ENCODE measurements at places on chromosomes 7 and 10.
A peak's percentile ranks its signal among the peaks of the same experiment; 100 is the strongest.

GRCh38 chr7:144398911-144399310 is 4.6 kb downstream of the NOBOX start:
- no peak for DNase-seq

DNA sequence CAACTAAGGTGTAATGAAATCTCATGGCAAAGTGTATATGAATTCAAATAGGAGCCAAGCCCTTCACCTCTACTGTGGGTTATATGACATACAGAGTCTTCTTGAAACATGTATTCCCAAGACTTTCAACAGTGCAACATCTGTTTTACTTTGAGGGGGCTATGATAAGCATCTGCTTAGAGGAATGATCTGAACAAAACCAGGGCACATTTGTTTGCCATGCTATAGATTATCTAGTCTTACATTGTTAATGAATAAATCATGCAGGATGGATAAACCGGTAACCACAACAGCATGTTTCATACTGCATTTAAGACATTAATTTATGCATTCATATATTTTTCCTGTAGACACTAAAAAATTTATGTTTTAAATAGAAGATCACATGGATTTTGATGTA is 1021.9 kb downstream of the LRMDA start:
- no peak for DNase-seq

DNA sequence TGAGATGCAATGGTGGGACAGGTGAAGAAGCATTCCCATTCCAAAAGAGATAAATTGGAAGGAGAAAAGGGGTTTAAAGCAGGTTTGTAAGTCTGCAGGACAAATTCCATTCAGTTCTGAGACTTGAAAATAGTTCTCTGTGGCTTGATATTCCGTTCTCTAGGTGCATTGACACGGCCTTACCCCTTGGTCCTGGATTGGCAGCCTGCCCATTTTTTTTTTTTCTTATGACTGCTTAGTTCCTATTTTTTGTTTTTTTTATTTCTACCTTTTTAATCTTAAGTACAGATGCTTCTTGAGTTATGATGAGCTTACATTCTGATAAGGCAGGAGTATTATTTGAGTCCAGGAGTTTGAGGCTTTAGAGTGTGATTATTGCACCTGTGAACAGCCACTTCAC is 70.6 kb downstream of the MLLT10 start:
- DNase-seq = no peak

DNA sequence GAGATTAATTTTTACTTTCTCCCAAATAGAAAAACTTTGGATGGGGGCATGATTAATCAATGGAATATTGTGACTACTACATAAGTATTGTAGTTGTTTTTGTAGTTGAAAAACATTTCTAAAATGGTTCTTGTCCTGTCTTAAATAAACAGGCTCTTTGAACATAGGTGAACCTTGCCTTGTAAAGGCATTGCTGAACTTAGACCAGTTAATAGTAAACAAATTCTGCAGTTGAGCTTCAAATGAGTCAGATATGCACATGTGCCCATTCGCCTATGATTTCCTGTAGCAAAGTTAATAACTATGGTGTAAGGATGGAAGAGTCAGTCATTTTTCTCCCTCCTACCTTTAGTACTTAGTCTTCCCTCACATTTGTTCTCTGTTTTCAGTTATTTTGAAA is 22.6 kb downstream of the CUTC start:
- DNase-seq = no peak

GRCh38 chr7:151109094-151110048 is 23.1 kb downstream of the AGAP3 start:
- no peak for DNase-seq

- no peak for DNase-seq
Observed at GRCh38 chr10:87559392-87559791, 54.7 kb downstream of the MINPP1 start.

GRCh38 chr10:98125940-98126631 is 8.4 kb upstream of the R3HCC1L start:
- DNase-seq = no peak

DNA sequence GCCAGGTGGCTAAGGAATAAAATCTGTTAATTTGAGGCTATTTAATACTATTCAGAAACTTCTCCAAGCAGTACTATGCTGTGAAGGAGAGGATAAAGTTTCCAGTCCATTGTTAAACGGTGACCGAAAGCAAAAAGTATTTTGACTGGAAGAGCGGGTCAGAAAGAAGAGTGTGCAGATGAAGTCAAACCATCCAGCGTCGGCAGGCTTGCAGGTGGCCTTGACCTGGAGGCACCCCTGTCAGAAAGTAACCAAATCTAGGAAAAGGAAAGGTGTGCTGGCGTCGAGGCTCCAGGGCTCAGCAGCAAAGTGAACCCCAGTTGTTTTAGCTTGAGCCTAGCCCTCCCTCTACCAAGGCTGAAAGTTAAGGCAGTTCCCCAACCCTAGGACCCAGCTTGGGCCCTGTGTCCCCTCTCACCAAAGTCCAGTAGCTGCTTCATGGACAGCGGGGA is 544 bp downstream of the PDK4 start:
- DNase-seq = no peak

- DNase-seq = peak; percentile 27
Observed at GRCh38 chr10:2938869-2939268, 128.5 kb upstream of the PFKP start.

GRCh38 chr10:43689007-43689491 is 40.4 kb upstream of the ZNF32 start:
- DNase-seq = no peak

- DNase-seq = no peak
Observed at GRCh38 chr10:81995254-81995653, 120.3 kb downstream of the NRG3 start.

DNA sequence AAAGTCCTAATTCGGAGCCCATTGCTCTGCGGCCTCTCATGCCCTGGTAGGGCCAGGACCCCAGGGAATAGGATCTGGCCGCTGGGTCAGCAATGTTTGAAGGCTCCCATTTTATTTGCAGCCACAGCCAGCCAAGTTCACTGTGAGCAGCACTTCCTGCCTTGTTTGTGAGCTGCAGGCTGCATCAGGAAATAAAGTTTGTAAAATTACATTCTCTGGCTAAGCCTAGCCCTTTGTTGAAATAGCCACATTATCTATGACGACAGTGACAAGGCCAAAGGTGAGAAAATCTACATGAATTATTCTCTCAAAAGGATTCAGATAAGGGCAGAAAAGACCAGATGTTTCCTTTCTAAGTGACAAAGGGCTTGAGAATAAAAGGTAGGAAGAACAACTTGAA is 23.7 kb upstream of the ITGB1 start:
- peak; percentile 34 for DNase-seq

DNA sequence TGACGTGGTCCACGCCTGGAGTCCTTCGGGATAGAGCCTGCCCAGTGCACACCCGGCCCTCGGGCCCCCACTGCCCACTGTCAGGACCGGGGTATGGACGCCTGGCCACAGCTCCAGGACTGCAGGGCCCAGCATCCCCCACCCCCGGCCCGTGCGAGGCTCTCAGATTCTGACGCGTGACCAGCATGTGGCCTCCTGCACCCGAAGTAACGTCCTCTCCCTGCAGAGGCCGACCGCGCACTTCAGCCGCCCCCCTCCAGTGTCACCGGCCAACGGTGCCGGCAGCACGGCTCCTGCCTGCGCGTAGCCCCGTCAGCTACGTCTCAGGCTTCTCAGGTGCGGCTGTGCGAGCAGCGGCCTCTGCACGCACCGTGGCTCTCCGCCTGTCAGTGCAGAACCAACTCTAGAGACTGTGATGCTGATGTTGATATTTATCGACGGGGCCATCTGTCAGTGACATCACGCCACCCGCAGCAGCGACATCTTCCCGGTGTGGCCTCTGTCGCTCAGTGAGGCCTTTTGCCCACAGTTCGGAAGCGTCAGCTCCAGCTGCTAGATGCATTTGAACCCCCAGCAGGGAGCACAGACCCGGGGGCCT is 40.1 kb upstream of the ADGRA1 start:
- DNase-seq = no peak

- no peak for DNase-seq
Observed at GRCh38 chr7:7495171-7495570, 40.5 kb downstream of the COL28A1 start.

DNA sequence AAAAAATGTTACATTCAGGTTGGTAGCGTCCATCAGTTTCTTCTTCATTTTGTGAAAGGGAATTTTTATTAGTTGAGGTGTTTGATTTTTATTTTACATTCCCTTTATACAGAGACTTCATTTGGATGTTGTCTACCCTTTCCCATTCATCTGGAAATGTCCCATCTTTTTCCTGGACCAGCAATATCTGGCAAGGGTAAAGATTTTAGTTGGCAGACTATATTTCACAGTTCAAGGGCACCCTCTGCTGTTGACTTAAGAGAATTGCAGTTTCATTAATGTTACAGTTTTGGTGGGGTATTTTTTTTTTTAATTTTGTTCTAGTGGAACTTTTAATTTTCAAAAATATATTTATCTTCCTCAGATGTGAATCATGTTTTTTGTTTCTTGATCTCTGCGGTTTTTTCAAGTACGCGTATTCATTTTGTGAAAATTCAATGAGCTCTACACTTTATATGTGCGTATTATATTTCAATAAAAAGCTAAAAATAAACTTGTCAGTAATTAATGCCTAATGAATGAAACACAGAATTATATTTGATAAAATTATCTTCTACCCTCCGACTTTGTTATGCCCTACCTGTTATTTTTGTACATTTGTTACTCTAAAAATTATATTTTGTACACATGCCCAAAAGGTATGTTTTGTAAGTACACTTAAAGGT is 97.9 kb upstream of the KLF14 start:
- no peak for DNase-seq

DNA sequence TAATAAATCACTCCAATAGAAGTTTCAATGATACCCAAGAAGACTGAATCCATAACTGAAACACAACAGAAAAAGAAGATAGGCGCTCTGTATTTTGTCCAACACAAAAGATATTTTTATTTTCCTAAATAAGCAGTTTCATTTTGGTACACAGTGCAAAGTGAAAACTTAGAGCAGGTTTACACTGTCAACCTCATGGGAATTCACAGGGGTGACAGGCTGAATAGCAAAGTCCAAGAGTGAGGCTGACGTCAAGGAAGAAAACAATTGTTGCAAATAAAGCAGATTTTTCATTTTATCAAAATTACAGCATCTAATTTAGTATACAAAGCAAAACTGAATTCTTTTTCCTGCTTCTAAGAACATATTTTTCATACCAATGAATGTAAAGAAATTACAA is 28.6 kb downstream of the NAMPT start:
- DNase-seq = no peak

- no peak for DNase-seq
Observed at GRCh38 chr10:86284355-86285105, 82.1 kb downstream of the GRID1 start.

GRCh38 chr7:8119262-8119661 is 142.7 kb downstream of the ICA1 start:
- no peak for DNase-seq

DNA sequence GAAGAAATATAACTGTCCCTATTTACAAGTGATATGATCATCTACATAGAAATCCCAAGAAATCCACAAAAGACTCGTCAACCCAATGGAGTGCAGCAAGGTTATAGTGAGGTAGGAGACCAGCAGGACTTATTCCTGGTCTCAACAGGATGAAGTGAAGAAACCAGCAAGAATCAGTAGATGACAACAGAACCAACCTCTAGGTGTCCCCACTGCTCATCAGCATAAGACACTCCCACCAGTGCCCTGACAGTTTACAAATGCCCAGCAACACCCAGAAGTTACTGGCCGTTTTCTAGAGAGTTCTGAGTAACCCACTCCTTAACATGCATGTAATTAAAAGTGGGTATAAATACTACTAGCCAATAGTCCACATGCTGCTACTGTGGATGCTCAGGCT is 470.5 kb upstream of the LRRTM3 start:
- DNase-seq = no peak

GRCh38 chr10:128576336-128576735 is 450.1 kb upstream of the MKI67 start:
- no peak for DNase-seq

- no peak for DNase-seq
Observed at GRCh38 chr10:132232023-132232951, 45.5 kb downstream of the DPYSL4 start.

DNA sequence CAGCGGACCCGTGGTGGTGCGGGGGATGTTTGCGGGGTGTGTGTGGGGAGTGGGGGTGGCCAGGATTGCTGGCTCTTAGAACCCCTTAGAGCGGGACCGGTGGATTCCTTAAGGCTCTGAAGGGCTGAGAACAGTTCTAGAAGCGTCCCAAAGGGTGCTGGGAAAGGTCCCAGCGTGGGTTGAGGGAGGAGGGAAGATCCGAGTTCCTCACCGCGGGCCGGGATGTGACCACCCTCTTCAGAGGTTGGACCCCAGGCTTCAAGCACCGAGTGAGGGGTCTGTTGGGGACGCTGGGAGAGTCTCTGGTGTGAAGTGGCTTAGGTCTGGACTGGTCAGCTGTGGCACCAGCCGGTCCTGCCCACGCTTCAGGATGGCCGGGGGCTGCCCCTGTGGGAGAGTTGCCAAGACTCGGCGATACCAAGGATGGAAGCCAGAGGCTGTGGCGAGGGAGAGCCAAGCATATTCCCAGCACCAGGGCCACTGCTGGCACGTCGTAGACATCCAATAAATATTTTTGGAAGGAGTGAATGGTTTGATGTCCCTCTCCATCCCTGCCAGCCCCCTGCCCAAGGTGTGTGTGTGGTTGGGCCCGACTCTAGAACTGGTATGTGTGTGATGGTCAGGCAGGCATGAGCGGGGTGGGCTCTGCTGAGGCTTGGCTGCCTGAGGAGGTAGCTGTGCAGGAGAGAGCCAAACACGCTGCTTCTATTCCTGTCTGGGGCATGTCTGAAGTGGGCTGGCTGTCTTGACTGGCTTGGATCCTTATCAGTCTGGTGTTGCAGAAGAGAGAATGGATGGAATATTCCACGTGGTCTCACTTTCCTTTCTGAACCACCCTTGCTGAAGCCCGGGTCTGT is 19.2 kb downstream of the ZNF775 start:
- DNase-seq = no peak

DNA sequence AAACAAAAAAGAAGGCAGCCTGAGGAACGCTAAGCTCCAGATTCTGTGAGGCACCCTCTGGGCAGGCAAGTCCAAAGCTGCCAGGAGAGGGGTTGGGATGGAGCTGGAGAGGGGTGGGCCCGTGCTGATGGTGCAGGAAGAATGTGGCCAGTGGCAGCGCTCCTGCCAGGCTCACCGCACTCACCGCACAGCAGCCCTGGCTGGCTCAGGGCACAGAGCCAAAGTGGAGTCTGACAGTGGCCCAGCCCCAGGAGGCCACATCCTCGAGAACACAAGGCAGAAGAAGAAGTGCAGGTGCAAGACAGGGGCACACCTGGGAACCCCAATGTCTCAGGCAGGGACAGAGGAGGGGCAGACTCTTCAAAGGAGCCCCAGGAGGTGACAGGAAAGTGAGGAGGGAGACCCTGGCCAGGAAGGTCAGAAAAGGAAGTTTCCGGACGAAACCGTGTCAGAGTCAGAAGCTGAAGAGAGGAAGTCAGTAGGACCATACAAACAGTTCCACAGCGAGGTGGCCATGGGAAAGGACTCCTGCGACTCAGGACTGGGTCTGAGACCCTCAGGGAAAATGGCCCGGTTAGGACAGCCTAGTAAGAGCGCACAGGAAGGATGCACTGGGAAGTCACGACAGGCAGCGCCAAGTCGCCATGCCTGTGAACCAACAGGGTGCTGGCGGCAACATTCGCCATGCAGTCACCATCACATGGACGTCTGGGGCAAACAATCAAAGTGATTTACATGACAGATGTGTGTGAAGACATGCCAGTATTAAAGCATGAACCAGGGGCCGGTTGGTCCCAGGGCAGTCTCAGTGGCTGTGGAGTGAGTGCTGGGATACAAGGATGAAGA is 54.4 kb downstream of the COBL start:
- no peak for DNase-seq

- no peak for DNase-seq
Observed at GRCh38 chr10:21285742-21286331, 239.6 kb downstream of the SKIDA1 start.
